Lower lobe of right lung (tissue), 2 donors: ENCODE measurements at places on chromosomes 6 and 20. TPM values are rescaled to one million over a fixed set of nuclear protein-coding genes. Genes with fewer than 3 reads are reported as not detected.

The PIGT gene
- 78.7 TPM for total RNA-seq

DNA sequence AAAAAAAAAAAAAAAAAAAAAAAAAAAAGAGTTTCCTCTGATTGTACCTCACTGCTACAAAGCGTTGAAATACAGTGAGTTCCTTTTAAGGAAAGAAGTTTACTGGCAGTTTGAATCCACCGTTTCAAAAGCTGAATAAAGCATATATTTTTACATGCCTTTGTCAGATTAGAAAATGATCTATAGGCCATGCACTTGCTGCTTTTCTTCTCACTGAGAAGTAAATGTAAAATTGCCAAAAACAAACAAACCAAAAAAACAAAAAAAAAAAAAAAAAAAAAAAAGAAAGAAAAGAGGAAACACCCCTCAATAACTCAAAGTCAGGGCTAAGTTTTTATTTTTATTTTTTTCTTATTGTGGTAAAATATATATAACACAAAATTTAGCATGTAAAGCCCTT lies 81.9 kb downstream of the LYRM4 start:
- no peaks in the 10 kb centered on the region for H3K4me1 ChIP-seq
- H3K27me3 ChIP-seq = no peaks in the 10 kb centered on the region
- no peaks in the 10 kb centered on the region for H3K36me3 ChIP-seq
- H3K27ac ChIP-seq = no peak overlapping the region
- no peak overlapping the region for H3K4me3 ChIP-seq
- DNase-seq = no peak

The GNAS-AS1 gene
- 0.97 TPM for total RNA-seq

GRCh38 chr20:59577037-59577808 lies 27.1 kb upstream of the PHACTR3 start:
- H3K4me1 ChIP-seq = no peaks in the 10 kb centered on the region
- peaks cover 41% of the 10 kb centered on the region for H3K27me3 ChIP-seq
- H3K4me3 ChIP-seq = peak overlapping the region; percentile 37
- no peak overlapping the region for H3K27ac ChIP-seq

The KCNK15 gene
- total RNA-seq = 0.89 TPM
